HTR-8/SVneo (cell line): ENCODE measurements at places on chromosomes 3 and 15.

GRCh38 chr15:40439960-40440742 is 602 bp upstream of the BAHD1 start:
- no peak for DNase-seq

DNA sequence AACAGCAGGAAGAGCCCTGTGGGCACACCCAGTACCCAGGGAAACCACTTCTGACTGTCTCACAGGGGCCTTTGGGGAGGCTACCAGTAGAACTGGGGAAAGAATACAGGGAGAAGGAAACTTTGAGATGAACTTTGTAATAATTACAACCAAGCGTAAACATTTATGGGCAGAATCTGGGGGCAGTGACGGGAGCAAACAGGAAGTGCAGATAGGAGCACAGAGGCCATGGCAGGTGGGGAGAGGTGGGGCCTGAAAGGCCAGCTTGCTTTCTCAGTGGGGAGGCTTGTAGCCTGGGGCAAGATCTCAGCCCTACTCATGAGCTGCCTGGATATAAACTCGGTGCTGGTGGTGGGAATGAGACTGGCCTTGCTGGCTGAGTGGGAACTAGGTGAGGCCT is 209.8 kb downstream of the PLCH1 start:
- DNase-seq = no peak

DNA sequence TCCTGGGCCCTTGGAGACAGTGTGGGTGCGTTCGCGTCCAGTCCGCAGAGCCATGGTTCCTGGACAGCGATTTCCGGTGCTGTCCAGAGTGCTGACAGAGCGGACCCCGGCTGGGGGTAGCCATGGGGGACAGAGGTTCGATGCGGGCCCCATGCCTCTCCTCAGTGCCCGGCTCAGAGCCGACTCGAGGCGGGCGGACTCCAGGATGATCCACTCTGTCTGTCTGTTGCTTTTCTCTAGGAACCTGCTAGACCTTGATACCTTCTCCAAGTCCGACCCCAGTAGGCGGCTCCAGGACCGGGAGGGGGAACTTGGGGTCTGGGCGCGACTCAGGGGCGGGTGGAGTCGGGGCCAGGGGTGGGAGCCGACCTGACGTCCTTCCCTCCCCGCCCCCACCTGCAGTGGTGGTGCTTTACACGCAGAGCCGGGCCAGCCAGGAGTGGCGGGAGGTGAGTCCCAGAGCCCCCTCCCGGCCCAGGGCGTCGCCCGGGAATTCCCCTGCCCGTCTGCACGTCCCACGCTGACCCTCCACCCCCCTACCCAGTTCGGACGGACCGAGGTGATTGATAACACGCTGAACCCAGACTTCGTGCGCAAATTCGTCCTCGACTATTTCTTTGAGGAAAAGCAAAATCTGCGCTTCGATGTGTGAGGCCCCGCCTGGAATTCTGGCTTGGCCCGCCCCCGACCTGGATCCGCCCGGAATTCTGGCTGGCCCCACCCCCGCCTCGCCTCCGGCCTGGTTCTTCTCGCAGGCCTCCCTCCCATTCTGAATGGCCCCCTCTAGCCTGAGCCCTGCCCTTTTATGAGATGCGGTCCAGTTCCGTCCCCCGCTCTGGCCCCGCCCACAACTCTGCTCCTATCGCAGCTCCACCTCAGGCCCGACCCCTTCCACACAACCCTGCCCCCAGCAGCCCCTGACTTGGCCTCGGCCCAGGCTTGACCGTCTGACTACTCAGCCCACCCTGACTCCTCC is 1.0 kb downstream of the CPNE9 start:
- DNase-seq = peak; percentile 57

DNA sequence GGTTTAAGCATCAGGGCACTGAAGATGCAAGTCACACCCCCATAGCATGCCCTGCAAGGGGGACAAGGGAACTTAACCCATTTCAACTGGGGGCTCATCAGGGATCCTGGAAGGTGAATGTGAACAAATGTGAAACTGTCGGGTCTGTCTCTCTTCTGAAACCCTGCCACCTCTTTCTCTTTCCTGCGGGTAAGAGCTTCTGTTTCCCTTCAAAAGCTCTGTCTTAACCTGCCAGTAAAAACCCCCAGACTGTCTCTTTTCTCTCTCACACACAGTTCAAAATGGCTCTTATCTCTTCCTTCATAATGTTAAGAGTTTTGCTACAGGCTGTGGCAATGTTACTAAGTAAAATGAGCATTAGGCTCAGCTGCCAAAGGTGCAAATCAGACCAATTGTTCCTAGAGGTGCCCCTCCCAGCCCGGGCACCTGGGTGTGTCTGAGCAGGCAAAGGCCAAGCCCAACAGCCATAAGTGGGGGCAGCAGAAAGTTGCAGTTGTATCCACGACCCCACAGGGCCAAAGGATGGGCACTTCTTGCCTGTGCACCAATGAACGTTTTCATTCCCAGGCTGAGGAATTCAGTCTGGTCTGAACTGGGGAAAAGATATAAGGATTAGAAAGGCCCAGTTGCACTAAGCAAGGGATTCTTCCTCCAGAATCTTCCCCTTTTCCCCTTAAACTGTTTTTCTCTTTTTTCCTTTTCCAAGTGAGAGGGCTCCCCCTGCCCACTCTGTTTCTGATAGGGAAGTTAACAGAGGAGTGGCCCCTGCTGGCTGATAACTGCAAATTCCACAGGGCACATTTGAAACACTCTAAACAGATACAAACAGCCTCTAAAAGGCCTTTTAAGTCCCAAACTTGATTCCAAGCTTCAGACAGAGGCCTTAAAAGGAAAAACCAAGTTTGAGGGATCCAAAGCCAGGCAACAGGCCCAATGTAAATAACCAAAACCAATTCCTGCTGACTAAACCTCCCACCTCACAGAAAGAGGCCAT is 113.8 kb upstream of the EPHA6 start:
- no peak for DNase-seq

- DNase-seq = no peak
Measured at GRCh38 chr15:35911052-35911777, 365.2 kb upstream of the DPH6 start.

DNA sequence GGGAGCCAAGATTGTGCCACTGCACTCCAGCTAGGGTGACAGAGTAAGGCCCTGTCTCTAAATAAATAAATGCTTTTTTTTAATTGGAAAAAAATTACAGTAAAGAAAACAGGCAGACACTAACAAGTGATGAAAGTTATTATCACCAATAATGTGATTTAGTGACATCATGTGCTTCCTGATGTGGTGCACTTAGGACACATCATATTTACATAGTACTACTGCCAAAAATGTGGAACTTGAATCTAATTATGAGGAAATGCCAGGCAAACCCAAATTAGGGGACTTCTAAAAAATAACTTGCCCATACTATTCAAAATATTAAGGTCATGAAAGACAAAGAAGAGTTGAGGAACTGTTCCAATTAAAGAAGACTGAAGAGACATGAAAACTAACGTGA is 30.8 kb downstream of the MAP4 start:
- DNase-seq = no peak

- DNase-seq = no peak
Measured at GRCh38 chr15:70447928-70448698, 315.2 kb downstream of the UACA start.

- no peak for DNase-seq
Measured at GRCh38 chr3:152635389-152635788, 199.5 kb upstream of the P2RY1 start.

- no peak for DNase-seq
Measured at GRCh38 chr15:72178976-72179585, 18.5 kb downstream of the GRAMD2A start.

- DNase-seq = peak; percentile 29
Measured at GRCh38 chr3:111917300-111917699, 58.2 kb downstream of the PHLDB2 start.

- DNase-seq = no peak
Measured at GRCh38 chr3:156642750-156643728, 31.4 kb upstream of the TIPARP start.

- no peak for DNase-seq
Measured at GRCh38 chr3:103006526-103007183, 571.8 kb downstream of the ZPLD1 start.

DNA sequence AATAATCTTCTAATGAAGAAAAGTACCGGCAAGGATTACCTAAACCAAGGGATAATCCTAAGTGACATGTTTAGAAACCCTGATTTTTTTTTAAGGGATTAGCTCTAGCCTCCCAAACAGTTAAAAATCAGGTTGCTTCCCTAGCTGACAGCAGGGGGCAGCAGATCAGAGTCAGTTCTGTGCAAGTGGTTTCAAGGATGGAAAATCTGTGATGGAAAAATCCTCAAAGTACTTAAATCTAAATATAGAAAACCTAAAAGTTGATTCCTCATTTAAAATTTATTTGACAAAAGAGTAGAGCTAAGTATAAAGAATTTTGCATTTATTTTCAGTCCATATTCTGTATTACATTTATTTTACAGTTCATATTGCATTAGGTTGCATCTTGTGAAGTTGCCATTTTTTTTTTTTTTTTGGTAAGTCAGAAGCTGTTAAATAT is 107.6 kb downstream of the PEX5L start:
- peak; percentile 14 for DNase-seq

GRCh38 chr15:42760759-42761158 is 23.8 kb upstream of the CDAN1 start:
- no peak for DNase-seq

GRCh38 chr15:51776952-51777569 is 25.7 kb downstream of the TMOD2 start:
- peak; percentile 70 for DNase-seq

GRCh38 chr3:125442506-125442905 is 67.4 kb upstream of the ZNF148 start:
- no peak for DNase-seq

GRCh38 chr3:155352900-155353490 is 59.5 kb upstream of the STRIT1 start:
- DNase-seq = peak; percentile 44

DNA sequence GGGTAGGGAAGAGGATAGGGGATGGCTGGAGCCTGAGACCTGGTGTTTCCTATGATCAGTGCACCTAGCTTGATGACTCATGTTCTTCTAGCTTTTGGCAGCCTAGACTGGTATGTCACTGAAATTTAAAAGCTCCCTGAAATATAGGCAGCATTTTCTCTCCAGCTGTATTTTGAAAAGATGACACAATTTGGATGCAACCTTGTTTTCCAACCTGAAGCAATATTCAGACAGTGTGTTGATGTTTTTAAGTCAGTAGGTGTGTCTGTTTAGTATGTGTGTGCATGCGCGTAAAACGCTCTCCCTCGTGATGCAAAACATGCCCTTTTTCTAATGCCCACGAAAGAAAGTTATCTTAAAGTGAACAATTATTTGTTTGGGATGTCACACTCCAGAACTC is 58.5 kb downstream of the RPL22L1 start:
- DNase-seq = no peak

DNA sequence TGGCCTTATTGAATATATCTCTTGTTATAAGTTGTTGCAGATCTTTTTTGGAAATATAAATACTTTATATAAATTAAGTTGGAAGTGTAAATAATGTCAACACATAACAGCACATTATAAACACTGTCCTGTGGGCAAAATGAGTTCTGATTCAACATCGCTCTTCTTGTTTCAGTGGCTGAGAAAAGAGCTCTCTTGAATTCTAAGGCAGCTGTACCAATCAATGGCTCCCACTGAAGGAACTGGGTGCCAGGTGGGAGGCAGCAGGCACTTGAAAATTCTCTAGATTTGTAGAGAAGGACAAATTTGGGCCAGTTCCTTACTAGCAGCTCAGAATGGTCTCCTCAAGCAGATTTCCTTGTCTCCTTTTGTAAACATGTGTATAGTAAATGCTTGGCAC is 45.6 kb downstream of the CHST2 start:
- no peak for DNase-seq

DNA sequence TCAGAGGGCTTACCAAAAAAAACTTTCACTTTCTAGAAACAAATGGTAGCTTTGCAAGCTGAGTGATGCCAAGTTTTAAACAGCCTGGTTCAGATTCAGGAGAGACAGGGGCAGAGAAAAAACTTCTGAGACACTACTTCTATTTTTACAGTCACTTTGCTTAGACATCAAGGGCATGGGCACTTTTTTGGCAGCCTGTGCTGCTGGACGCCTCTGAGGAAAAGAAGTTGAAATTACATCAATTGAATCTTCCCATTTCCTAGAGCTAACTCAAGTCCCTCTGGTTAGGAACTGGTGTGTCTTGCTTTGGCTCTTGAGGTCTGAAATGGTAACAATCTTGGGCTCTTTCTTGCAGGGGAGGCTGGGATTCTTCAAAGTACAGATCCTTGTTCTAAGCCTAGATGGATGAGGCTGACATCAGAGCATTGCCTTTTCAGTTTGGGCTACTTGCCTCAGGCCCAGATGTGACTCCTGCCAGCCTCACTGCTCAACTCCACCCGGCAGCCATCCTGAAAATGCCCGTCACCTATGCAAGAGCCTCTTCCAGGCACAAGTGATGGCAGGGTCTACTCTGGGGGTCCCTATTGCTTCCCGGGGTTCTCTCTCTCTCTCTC is 357.5 kb downstream of the FOXP1 start:
- no peak for DNase-seq

DNA sequence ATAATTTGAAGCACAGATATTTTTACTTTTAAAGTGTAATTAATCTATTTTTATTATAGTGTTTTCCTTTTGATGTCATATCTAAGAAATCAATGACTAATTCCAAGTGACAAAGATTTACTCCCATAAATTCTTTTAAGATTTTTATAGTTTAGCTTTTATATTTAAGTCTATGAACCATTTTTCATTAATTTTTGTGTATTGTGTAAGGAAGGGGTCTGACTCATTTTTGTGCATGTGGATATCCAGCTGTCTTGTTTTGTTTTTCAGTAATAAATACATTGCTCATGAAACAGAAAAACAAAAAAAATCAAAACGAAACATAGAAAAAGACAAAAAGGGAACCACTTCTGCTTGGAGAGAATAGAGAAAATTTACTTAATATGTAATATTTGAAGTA is 145.1 kb downstream of the EPHA6 start:
- no peak for DNase-seq

DNA sequence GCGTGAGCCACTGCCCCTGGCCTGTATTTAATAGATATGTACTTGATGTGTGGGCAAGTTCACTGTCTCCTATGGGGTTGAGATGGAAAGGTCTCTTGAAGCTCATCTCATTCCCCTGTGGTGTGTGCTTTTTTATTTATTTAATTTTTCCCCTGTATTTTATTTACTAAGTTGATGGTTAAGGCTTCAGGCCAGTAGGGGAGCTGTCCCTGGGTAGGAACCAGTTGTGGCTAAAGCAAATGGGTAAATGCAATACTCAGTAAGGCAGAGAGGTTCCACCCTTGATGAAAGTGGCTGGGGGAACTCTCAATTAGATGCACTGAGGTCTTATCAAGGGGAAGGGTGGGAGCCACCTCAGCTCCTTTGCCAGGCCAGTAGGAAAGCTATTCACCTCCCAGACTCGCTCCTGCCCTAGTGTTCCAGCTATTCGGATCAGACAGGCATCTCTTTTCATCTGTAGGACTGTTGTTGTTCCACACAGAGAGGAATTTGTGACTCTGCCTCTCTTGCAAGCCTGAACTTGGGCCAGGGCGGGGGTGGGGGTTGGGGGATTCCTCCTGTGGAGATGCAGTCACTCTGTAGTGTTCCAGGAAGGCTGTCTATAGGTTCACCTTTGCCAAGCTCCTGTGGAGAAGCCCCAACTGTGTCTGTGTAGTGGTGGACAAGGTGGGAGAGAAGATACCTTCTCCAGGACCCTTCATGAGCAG is 26.1 kb downstream of the PCCB start:
- no peak for DNase-seq

- DNase-seq = no peak
Measured at GRCh38 chr3:145175626-145176025, 985.4 kb downstream of the PLOD2 start.
